Neuronal stem cell (in vitro differentiated cells): ENCODE measurements at places on chromosomes 2 and 18.

GRCh38 chr2:85215081-85215447, 81.9 kb downstream of the TCF7L1 start:
- H3K36me3 ChIP-seq = no peaks in the 10 kb centered on the region
- H3K27ac ChIP-seq = no peak overlapping the region
- no peaks in the 10 kb centered on the region for H3K27me3 ChIP-seq
- DNase-seq = no peak

GRCh38 chr2:64291181-64291580, 147.0 kb upstream of the PELI1 start:
- no peaks in the 10 kb centered on the region for H3K36me3 ChIP-seq
- no peak overlapping the region for H3K27ac ChIP-seq
- peaks cover 2% of the 10 kb centered on the region for H3K27me3 ChIP-seq

- no peak overlapping the region for H3K27ac ChIP-seq
- no peak overlapping the region for H3K4me3 ChIP-seq
- H3K36me3 ChIP-seq = no peaks in the 10 kb centered on the region
- H3K4me1 ChIP-seq = peaks cover 3% of the 10 kb centered on the region
- H3K27me3 ChIP-seq = no peaks in the 10 kb centered on the region
Measured at GRCh38 chr2:132559921-132560320, 110.1 kb downstream of the LYPD1 start.

- no peaks in the 10 kb centered on the region for H3K4me1 ChIP-seq
- H3K27me3 ChIP-seq = no peaks in the 10 kb centered on the region
- no peak overlapping the region for H3K27ac ChIP-seq
- no peaks in the 10 kb centered on the region for H3K36me3 ChIP-seq
Measured at GRCh38 chr2:238230699-238231098, 9.1 kb downstream of the HES6 start.

DNA sequence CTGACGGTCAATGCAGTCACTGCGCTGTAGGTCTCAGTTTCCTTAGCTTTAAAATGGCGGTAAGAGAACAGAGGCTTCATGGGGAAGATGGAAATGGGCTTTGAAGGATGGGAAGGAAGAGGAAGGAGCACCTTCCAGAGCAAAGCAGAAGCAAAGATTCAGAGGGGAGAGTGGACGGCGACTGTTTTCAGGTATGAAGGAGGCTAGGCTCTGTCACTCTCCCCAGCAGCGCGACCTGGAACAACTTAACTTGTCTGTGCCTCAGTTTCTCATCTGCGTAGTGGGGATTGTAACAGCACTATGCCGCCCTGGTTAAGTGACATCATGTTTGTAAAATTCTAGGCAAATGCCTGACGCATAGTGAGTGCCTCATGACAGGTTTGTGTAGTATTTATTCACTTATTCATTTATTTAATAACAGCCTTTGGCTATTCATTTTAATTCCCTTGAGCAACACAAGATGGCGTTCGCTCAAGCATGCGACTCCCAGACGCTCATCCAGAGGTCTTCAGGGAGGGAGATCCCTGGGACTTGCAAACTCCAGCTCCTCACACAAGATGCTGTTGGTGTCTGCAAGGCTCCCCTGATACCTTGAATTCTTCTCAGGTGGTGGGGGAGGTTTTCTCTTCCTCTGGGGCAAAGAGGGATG, 336.3 kb downstream of the DYSF start:
- no peaks in the 10 kb centered on the region for H3K27me3 ChIP-seq
- no peaks in the 10 kb centered on the region for H3K4me1 ChIP-seq

DNA sequence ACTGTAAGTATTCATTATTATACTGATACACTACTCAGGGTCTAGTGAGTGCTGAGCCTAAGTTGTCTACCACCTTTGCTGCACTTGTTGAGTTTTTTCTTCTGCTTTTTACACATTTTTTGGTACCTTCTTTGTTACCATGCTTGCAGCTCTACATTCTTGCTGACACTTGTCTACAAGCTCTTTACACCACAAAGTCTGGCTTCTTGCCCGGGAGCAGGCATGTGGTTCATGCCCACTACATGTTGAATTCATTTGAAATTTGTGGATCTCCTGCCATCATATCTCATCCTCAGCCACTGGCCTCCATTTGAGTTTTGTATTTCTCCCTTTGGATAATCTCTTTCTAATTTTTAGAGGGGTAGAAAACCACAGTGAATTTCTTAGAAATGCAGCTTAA, 29.9 kb downstream of the IL18R1 start:
- DNase-seq = no peak
- no peak overlapping the region for H3K27ac ChIP-seq
- H3K36me3 ChIP-seq = no peaks in the 10 kb centered on the region
- H3K4me1 ChIP-seq = no peaks in the 10 kb centered on the region

GRCh38 chr2:20198796-20199632, 25.9 kb downstream of the SDC1 start:
- H3K4me1 ChIP-seq = peaks cover 9% of the 10 kb centered on the region
- H3K27ac ChIP-seq = no peak overlapping the region

GRCh38 chr2:44598330-44599119, 236.8 kb downstream of the CAMKMT start:
- DNase-seq = no peak
- H3K36me3 ChIP-seq = no peaks in the 10 kb centered on the region
- no peaks in the 10 kb centered on the region for H3K27me3 ChIP-seq

DNA sequence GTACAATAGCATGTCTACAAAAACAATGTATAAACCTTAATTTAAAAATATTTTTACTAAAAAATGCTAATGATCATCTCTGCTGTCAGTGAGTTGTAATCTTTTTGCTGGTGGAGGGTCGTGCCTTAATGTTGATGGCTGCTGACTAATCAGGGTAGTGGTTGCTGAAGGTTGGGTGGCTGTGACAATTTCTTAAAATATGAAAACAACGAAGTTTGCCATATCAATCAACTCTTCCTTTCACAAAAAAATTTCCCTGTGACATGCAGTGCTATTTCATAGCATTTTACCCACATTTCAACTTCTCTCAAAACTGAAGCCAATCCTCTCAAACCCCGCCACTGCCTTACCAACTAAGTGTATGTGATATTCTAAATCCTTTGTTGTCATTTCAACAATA, 112.4 kb downstream of the OLA1 start:
- H3K4me3 ChIP-seq = no peak overlapping the region
- DNase-seq = no peak
- H3K4me1 ChIP-seq = no peaks in the 10 kb centered on the region
- no peaks in the 10 kb centered on the region for H3K27me3 ChIP-seq
- H3K27ac ChIP-seq = no peak overlapping the region

DNA sequence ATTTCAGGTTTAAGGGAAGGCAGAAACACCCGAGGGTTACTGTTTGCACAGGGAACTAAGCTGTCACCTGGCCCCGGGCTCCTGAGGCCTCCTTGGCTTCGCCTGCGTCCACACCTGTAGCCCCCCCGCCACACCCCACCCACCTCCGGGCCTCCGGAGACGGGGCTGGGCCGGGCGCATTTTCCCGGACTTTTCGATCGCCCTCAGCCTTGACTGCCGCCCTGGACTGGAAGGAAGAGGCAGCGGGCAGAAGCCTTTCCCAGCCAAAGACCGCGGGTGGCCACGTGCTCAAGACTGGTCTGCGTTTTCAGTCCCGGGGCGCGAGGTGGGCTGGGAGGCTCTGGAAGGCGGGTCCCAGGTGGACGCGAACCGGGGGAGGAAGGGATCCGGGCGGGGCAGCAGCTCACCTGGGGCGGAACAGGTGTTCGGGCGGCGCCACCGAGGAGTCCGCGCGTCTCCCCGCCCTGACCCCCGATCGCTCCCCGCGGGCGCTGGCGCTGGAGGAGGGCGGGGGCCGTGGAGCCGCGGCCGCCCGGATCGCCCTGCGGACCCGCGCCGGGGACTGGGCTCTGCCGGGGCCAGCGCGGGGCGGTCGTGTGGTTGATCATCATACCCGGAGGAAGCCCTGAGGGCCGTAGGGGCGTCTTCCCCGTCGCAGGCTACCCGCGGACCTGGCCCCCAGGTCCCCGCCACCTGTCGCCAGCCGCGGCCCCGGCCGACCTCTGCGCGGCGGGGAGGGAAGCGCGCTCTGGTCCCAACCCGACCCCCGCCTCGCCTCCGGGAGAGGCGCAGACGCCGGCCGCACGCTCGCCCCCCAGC, 3.2 kb downstream of the ID2 start:
- peak overlapping the region; percentile 84 for H3K4me3 ChIP-seq
- H3K27ac ChIP-seq = peak overlapping the region; percentile 69
- H3K36me3 ChIP-seq = no peaks in the 10 kb centered on the region
- DNase-seq = peak; percentile 47
- no peaks in the 10 kb centered on the region for H3K27me3 ChIP-seq
- H3K4me1 ChIP-seq = peaks cover 7% of the 10 kb centered on the region

GRCh38 chr2:208269091-208269490, 3.0 kb downstream of the PIKFYVE start:
- H3K4me3 ChIP-seq = no peak overlapping the region
- no peak overlapping the region for H3K27ac ChIP-seq
- H3K4me1 ChIP-seq = peaks cover 6% of the 10 kb centered on the region
- peaks cover 41% of the 10 kb centered on the region for H3K36me3 ChIP-seq

- DNase-seq = no peak
- H3K27ac ChIP-seq = no peak overlapping the region
- H3K36me3 ChIP-seq = no peaks in the 10 kb centered on the region
- no peak overlapping the region for H3K4me3 ChIP-seq
Measured at GRCh38 chr2:212994976-212995375, 156.4 kb downstream of the IKZF2 start.

GRCh38 chr2:219739066-219739465, 111.6 kb downstream of the SLC4A3 start:
- no peak for DNase-seq
- no peak overlapping the region for H3K4me3 ChIP-seq
- H3K27me3 ChIP-seq = no peaks in the 10 kb centered on the region
- H3K36me3 ChIP-seq = no peaks in the 10 kb centered on the region
- no peak overlapping the region for H3K27ac ChIP-seq
- no peaks in the 10 kb centered on the region for H3K4me1 ChIP-seq

GRCh38 chr2:8441986-8442385, 239.9 kb upstream of the ID2 start:
- H3K4me3 ChIP-seq = no peak overlapping the region
- no peaks in the 10 kb centered on the region for H3K36me3 ChIP-seq
- no peaks in the 10 kb centered on the region for H3K27me3 ChIP-seq
- no peak for DNase-seq
- H3K4me1 ChIP-seq = peaks cover 2% of the 10 kb centered on the region

- DNase-seq = no peak
- H3K36me3 ChIP-seq = no peaks in the 10 kb centered on the region
- no peak overlapping the region for H3K27ac ChIP-seq
- H3K27me3 ChIP-seq = no peaks in the 10 kb centered on the region
Measured at GRCh38 chr18:923144-923866, 18.6 kb downstream of the ADCYAP1 start.

- H3K4me3 ChIP-seq = no peak overlapping the region
- peaks cover 2% of the 10 kb centered on the region for H3K36me3 ChIP-seq
- DNase-seq = no peak
- no peaks in the 10 kb centered on the region for H3K4me1 ChIP-seq
- H3K27me3 ChIP-seq = no peaks in the 10 kb centered on the region
Measured at GRCh38 chr2:138572318-138572717, 70.7 kb downstream of the SPOPL start.

GRCh38 chr2:76268902-76269620, 558.3 kb upstream of the GCFC2 start:
- peaks cover 1% of the 10 kb centered on the region for H3K4me1 ChIP-seq
- H3K4me3 ChIP-seq = no peak overlapping the region
- no peaks in the 10 kb centered on the region for H3K36me3 ChIP-seq
- no peaks in the 10 kb centered on the region for H3K27me3 ChIP-seq
- no peak overlapping the region for H3K27ac ChIP-seq

- H3K27ac ChIP-seq = no peak overlapping the region
- H3K36me3 ChIP-seq = no peaks in the 10 kb centered on the region
- H3K27me3 ChIP-seq = no peaks in the 10 kb centered on the region
- DNase-seq = no peak
- no peaks in the 10 kb centered on the region for H3K4me1 ChIP-seq
Measured at GRCh38 chr18:43819397-43819796, 542.1 kb upstream of the SYT4 start.

- H3K27ac ChIP-seq = peak overlapping the region; percentile 55
- peaks cover 7% of the 10 kb centered on the region for H3K27me3 ChIP-seq
- H3K4me3 ChIP-seq = no peak overlapping the region
- H3K4me1 ChIP-seq = no peaks in the 10 kb centered on the region
Measured at GRCh38 chr18:48521723-48522122, 17.1 kb upstream of the CTIF start.
